DMS79 treated with DMSO at 0.1 percent for 48 hours (cell line): ENCODE measurements at places on chromosomes 12 and 14.

DNA sequence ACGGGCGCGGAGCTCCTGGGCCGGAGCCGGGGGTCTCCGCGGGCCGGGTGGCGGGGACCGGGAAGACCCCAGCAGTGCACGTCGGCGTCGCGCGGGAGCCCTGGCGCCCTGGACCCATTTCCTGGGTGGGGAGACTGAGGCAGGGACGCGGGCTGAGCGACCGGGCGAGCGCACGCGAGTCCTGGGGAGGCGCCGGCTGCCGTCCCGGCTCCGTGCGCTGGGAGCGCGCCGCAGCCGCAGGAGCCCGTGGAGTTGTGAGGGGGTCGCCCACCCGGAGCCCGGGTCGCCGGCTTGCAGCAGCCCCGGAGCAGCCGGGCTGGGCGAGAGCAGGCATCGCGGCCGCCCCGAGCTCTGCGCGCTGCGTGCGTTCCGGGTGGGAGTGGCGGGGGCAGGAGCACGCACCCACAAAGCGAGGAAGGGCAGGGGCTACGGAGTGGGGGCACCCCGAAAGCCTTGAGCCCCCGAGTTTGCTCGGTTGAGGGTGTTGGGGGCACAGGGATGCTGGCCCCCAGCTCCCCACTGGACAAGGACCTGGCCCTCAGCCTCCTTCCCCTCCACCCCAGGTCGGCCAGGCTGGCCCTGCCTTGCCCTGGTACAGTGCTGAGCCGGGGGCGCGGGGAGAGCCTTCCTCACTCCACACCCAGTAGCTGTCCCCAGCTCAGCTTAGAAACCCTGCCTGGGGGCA, 620 bp downstream of the MMP17 start:
- no peak for DNase-seq

- no peak for DNase-seq
Measured at GRCh38 chr12:121792607-121793439, 665 bp downstream of the RHOF start.

DNA sequence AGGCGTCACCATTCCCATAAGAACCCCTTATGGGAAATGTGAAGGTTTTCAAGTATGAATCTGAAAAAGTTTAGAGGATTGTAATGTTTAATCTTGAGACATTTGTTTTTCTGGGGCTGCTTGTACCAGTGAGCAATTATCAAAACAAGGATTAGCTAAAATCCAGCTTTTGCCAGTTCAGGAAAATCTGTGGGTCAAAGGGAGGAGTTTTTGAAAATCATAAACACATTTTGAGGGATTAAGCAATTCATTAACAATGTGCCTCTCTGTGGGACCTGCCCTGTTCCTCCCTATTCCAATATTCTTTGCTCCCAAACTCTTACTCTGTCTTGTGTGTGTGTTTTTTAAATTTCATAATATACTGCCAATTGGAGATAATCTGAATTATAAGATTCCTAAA, 11.7 kb upstream of the DAAM1 start:
- DNase-seq: no peak

- DNase-seq: no peak
Measured at GRCh38 chr12:46370380-46370734, 2.2 kb downstream of the SLC38A2 start.

DNA sequence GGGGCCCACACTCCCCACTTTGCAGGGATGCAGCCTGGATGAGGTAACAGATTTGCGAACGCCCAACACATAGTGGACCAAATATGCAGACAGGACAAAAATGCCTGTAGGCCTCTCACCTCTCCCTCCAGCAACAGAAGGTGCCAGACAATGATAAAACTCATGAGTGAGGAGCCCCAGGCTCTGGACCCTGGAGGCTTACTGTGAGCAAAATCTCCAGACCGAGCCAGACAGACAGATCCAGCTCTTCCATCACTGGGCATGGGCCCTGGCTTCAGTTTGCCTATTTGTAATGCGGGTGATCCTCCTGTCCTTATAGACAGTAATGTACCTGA, 42.3 kb downstream of the IRF2BPL start:
- DNase-seq: no peak

GRCh38 chr12:52661668-52662067, 9.7 kb upstream of the KRT2 start:
- no peak for DNase-seq
